ENCODE measurements at places on chromosomes 5 and 9. TPM values are rescaled to one million over a fixed set of nuclear protein-coding genes. Genes with fewer than 3 reads are reported as not detected.

The BTNL3 gene
- total RNA-seq = not detected

The GHR gene
- 3.6 TPM for total RNA-seq

The GPR150 gene
- total RNA-seq = not detected

The PTGES gene
- total RNA-seq = not detected

The EPB41L4A gene
- total RNA-seq = 19.6 TPM

The BHMT2 gene
- 16.4 TPM for total RNA-seq

The CATSPER3 gene
- not detected for total RNA-seq

The CLIC3 gene
- total RNA-seq = not detected

The PPP3R2 gene
- not detected for total RNA-seq

The TRIM14 gene
- total RNA-seq = 17.7 TPM

The CD74 gene
- total RNA-seq = 1,231 TPM

The IER5L gene
- total RNA-seq = 2.0 TPM

The HAVCR1 gene
- total RNA-seq = not detected

The ZBED3 gene
- 26.9 TPM for total RNA-seq

The OTULINL gene
- 16.1 TPM for total RNA-seq

The TMEM215 gene
- 0.55 TPM for total RNA-seq

The PCA3 gene
- total RNA-seq = not detected

The SAXO1 gene
- total RNA-seq = not detected
